ENCODE measurements at places on chromosomes 5 and 9.

GRCh38 chr5:162664846-162665245 is 597.3 kb downstream of the GABRG2 start:
- DNase-seq, result no peak

- no peak for DNase-seq
Observed at GRCh38 chr9:88739373-88739772, 204.4 kb downstream of the NXNL2 start.

GRCh38 chr9:89664896-89665329 is 60.1 kb downstream of the GADD45G start:
- no peak for DNase-seq

DNA sequence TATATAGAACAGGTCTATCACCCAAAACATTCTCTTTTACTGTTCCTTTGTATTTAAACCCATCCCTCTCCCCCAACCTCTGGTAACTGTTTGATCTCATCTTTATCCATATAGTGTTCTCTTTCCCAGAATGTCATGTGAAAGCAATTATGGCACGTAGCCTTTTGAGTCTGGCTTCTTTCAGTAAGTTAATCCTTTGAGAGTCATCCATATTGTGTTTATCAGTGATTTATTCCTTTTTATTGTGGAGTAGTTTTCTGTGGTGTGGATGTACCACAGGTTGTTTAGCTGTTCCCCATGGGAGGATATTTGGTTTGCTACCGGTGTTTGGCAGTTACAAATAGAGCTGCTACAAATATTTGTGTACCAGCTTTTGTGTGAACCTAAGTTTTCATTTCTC is 38.0 kb downstream of the HMGXB3 start:
- no peak for DNase-seq
